ENCODE measurements at places on chromosomes 2 and 18.

DNA sequence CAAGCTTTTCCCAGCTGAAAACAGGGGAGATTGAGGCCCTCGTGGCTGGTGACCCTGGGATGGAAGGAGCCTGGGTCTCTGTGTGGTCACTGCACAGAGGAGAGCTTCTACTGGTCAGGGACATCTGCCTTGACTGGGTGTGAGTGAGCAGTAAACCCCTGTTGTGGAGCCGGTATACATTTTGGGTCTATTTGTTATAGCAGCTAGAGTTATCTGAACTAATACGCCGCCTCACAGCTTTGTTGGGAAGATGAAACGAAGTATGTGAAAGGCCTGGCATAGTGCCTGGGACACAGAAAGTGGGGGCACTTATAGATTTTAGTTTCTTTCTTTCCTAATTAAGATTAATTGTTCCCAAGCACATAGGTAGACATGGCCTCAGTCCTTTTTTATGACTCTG lies 72.2 kb upstream of the HPCAL1 start:
- no peak for DNase-seq

DNA sequence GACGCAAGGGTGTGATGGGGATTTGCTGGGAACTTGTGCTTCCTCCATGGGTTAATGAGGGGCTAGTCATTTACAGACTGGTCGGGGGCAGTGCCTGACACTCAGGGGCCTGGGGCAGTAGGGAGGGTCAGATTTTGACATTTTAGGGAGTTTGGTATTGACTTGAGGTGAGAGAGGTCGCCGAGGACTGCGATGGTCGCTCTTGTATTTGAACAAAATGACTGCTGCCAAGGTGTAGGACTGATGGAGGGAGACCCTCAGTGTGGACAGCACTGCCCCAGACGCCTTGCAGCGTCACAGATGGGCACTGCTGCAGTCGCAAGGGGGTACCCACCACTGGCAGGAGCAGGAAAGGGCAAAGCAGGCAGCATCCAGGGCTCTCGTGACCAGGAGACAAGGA lies 182.9 kb downstream of the RTP5 start:
- DNase-seq = no peak

DNA sequence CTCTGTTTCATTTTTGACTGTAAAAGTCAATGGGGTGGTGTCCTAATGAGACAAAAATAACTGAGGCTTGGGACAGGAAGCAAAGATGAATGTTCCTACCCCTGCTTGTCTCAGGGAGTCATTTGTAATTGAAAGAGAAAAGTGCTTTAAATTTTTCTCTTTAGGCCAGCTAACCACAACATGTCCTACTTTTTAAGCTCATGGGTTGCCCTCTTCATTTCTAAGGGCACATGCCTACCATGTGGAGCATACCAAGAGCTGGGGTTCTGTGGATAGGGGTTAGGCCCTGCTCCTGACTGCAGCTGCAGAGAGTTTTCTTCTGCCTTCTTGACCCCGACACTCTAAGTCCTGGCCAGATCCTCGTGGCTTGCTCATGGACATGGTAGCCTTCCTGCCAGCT lies 96.8 kb upstream of the ARL4C start:
- peak; percentile 81 for DNase-seq

DNA sequence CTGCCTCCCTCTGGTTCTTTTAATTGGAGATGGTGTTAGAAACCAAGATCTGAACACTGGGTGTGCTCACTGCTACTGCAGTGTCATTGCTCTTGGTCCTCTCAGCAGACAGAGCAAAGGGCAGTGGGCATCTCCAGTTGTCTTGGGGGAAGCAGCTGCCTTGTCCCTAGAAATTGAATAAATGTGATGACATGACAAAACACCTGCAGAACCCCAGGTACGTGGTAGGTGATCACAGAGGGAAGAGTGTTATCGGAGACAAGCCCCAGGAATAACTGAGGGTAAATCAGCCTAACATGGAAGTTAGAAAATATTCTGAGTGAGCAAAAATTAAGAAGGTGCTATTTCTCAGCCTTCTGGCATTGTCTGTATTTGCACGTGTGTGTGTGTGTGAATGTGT lies 311.9 kb upstream of the HDAC4 start:
- no peak for DNase-seq

GRCh38 chr2:12661489-12661888 lies 55.2 kb upstream of the TRIB2 start:
- peak; percentile 13 for DNase-seq

GRCh38 chr18:29430416-29430815 lies 1253.5 kb upstream of the CDH2 start:
- no peak for DNase-seq

- DNase-seq = peak; percentile 33
These were observed 12.3 kb upstream of the TEX51 start for GRCh38 chr2:126886211-126886915.

- no peak for DNase-seq
These were observed 419.0 kb downstream of the DSC3 start for GRCh38 chr18:30623401-30624065.
